ENCODE measurements at places on chromosomes 5 and 9.

DNA sequence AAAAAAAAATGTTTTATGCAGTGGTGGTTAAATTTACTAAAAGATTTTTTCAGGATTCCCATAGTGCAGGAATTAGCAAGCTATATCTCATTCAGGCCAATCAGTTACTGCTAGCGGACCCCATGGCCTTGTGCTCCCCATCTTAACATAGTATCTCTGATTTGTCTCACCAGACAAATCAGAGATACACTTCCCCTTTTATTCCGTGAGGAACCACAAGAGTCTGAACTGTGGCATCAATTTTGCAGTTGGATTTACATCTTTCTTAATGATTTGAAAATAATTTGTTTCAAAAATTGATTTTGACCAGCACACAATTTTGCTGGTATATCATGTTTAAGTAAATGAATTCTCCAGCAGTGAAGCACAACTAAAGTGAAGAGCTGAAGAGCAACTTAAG lies 17.9 kb downstream of the ITGA1 start:
- peaks cover 12% of the 10 kb centered on the region for H3K36me3 ChIP-seq
- peaks cover 23% of the 10 kb centered on the region for H3K4me1 ChIP-seq
- DNase-seq: no peak
- no peak overlapping the region for H3K27ac ChIP-seq

DNA sequence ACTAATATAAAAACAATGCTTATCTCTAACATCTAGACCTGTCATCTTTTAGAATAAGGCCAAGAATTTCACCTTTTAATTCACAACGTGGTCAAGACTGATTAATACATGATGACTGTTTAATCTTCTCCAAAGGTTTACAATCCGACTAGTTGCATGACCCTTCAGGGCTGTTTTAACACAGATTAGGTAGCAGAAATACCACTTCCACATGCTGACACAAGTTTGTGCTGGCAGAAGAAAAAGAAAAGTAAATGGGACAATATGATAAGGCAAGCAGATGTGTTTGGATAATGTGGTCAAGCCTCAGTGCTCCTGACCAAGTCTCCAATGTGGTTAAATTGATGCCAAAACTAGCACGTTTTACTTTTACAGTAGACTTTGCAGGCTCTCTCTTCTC lies 31.1 kb downstream of the SEMA6A start:
- DNase-seq: no peak
- peaks cover 25% of the 10 kb centered on the region for H3K4me1 ChIP-seq
- no peak overlapping the region for H3K27ac ChIP-seq
- H3K36me3 ChIP-seq: peaks cover 29% of the 10 kb centered on the region
- no peak overlapping the region for H3K4me3 ChIP-seq

- peaks cover 29% of the 10 kb centered on the region for H3K4me1 ChIP-seq
- no peak for DNase-seq
- no peaks in the 10 kb centered on the region for H3K27me3 ChIP-seq
- no peaks in the 10 kb centered on the region for H3K36me3 ChIP-seq
- H3K4me3 ChIP-seq: no peak overlapping the region
Observed at GRCh38 chr5:132772291-132773070, 4.6 kb downstream of the SEPTIN8 start.

- DNase-seq: no peak
- H3K36me3 ChIP-seq: no peaks in the 10 kb centered on the region
- H3K27ac ChIP-seq: peak overlapping the region; percentile 99
Observed at GRCh38 chr5:74319076-74319475, 321.5 kb downstream of the ENC1 start.

DNA sequence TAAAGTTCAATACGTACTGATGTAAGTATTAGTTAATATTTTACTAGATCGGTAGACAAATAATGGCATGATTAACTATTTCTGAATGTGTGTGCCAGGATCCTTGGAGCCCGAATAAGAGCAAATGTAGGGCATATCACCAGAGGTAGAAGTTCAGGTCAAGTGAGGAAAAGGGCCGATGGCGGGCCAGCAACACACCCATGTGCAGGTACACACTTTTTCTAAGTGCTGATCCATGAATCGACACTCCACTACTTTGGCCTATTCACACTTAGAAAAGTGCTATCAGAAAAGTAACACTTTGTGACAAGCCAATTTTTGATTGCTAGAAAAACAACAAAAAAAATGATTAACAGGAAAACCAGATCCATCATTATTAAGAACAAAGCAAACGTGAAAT lies 150.3 kb downstream of the AUH start:
- no peaks in the 10 kb centered on the region for H3K27me3 ChIP-seq
- peaks cover 9% of the 10 kb centered on the region for H3K36me3 ChIP-seq
- no peak for DNase-seq
- peak overlapping the region; percentile 86 for H3K27ac ChIP-seq
- H3K4me3 ChIP-seq: no peak overlapping the region

GRCh38 chr9:6128030-6128429 lies 87.6 kb upstream of the IL33 start:
- H3K4me1 ChIP-seq: no peaks in the 10 kb centered on the region
- H3K27me3 ChIP-seq: peaks cover 3% of the 10 kb centered on the region
- no peak for DNase-seq

DNA sequence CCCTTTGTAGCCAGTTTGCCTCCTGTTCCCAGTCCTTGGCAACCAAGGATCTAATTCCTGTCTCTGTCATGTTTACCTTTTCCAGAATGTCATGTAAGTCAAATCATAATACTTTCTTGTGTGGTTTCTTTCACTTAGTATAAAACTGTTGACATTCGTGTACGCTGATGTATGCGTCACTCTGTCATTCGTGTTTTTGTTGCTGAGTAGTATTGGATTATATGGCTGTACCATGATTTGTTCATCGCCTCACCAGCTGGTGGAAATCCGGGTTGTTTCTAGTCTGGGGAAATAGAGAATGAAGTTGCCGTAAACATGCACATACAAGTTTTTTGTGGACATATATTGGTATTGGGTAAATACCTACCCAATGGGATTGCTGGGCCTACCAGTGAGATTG lies 97.4 kb downstream of the ANGPTL2 start:
- no peak for DNase-seq
- H3K27me3 ChIP-seq: no peaks in the 10 kb centered on the region
- H3K27ac ChIP-seq: peak overlapping the region; percentile 49
- H3K4me1 ChIP-seq: peaks cover 31% of the 10 kb centered on the region

DNA sequence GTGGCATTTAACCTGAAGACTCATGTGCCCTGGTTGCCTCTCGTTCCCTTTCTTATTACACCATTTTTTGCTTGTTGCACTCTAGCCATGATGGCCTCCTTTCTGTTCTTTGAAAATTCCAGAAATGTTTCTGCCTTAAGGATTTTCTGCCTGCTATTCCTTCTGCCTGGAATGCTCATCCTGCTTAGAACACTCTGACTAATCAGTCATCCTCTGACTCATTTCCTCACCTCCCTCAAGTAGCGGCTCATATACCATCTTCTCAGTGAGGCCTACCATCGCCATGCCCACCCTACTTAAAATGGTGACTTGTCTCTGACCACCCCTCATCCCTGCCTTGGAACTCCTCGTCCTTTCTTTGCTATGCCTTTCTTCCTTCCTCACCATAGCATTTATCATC lies 68.8 kb downstream of the KIF4B start:
- H3K36me3 ChIP-seq: no peaks in the 10 kb centered on the region
- no peak overlapping the region for H3K4me3 ChIP-seq

- no peaks in the 10 kb centered on the region for H3K27me3 ChIP-seq
- H3K4me3 ChIP-seq: no peak overlapping the region
- peak overlapping the region; percentile 31 for H3K27ac ChIP-seq
Observed at GRCh38 chr9:125513668-125514413, 193.2 kb downstream of the MAPKAP1 start.

GRCh38 chr5:135741040-135741439 lies 93.4 kb upstream of the SLC25A48 start:
- peaks cover 21% of the 10 kb centered on the region for H3K4me1 ChIP-seq
- no peak for DNase-seq
- H3K27me3 ChIP-seq: peaks cover 36% of the 10 kb centered on the region
- H3K27ac ChIP-seq: no peak overlapping the region
- no peak overlapping the region for H3K4me3 ChIP-seq
- peaks cover 6% of the 10 kb centered on the region for H3K36me3 ChIP-seq

DNA sequence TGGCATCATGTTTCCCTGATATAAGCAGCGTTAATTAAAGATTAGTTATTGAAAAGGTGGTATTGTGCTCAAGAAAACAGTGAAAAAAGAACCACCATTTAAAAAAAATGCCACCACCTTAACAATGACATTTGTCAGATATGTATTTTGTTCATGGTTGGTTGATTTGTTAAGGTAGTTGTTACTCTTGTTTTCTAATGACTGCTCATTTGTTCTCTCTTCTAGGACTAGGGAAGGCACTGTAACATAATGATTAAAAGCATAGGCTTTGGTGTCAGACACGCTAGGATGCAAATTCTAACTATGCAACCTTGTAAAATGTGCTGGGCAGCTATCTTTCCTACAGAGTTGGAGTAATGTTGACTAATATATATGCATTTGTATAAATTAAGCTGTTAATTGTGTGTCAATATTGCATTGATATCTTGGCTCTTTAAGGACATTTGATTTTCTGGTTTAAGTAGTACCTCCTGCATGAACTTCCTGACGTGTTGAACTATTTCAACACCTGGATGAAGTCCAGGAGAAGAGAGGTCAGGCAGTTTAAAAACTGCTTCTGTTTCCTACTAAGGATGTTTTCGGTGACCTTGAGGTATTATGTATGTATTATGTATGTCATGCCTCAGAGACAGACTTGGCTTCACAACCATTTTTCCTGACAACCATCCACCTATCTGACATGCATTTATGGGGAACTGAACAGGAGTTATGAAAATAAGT lies 77.8 kb downstream of the MUSK start:
- no peak overlapping the region for H3K4me3 ChIP-seq
- DNase-seq: no peak
- no peaks in the 10 kb centered on the region for H3K36me3 ChIP-seq
- H3K27ac ChIP-seq: no peak overlapping the region
- peaks cover under 1% of the 10 kb centered on the region for H3K27me3 ChIP-seq

- no peak for DNase-seq
- no peak overlapping the region for H3K27ac ChIP-seq
- H3K4me1 ChIP-seq: peaks cover 16% of the 10 kb centered on the region
- H3K36me3 ChIP-seq: peaks cover 31% of the 10 kb centered on the region
- H3K27me3 ChIP-seq: peaks cover under 1% of the 10 kb centered on the region
Observed at GRCh38 chr5:10301842-10302610, 5.7 kb downstream of the CMBL start.

- no peak overlapping the region for H3K4me3 ChIP-seq
- no peak overlapping the region for H3K27ac ChIP-seq
- DNase-seq: no peak
- H3K27me3 ChIP-seq: peaks cover 79% of the 10 kb centered on the region
Observed at GRCh38 chr5:154163327-154164248, 26.9 kb upstream of the GALNT10 start.

GRCh38 chr5:80990971-80991370 lies 30.8 kb downstream of the RASGRF2 start:
- H3K27me3 ChIP-seq: peaks cover 2% of the 10 kb centered on the region
- H3K4me1 ChIP-seq: no peaks in the 10 kb centered on the region
- H3K36me3 ChIP-seq: no peaks in the 10 kb centered on the region
- H3K4me3 ChIP-seq: no peak overlapping the region
- no peak for DNase-seq

- no peak overlapping the region for H3K4me3 ChIP-seq
- peaks cover 33% of the 10 kb centered on the region for H3K4me1 ChIP-seq
- no peak for DNase-seq
- H3K27ac ChIP-seq: no peak overlapping the region
- H3K36me3 ChIP-seq: no peaks in the 10 kb centered on the region
Observed at GRCh38 chr9:7976856-7977255, 177.3 kb upstream of the DMAC1 start.

GRCh38 chr9:95167998-95168397 lies 149.5 kb downstream of the FANCC start:
- no peaks in the 10 kb centered on the region for H3K27me3 ChIP-seq
- H3K4me3 ChIP-seq: no peak overlapping the region
- no peak for DNase-seq
- H3K27ac ChIP-seq: no peak overlapping the region

GRCh38 chr9:115671963-115672305 lies 481.7 kb upstream of the PAPPA start:
- peak overlapping the region; percentile 87 for H3K27ac ChIP-seq
- DNase-seq: no peak
- H3K36me3 ChIP-seq: no peaks in the 10 kb centered on the region
- H3K4me3 ChIP-seq: no peak overlapping the region
- peaks cover 3% of the 10 kb centered on the region for H3K27me3 ChIP-seq

DNA sequence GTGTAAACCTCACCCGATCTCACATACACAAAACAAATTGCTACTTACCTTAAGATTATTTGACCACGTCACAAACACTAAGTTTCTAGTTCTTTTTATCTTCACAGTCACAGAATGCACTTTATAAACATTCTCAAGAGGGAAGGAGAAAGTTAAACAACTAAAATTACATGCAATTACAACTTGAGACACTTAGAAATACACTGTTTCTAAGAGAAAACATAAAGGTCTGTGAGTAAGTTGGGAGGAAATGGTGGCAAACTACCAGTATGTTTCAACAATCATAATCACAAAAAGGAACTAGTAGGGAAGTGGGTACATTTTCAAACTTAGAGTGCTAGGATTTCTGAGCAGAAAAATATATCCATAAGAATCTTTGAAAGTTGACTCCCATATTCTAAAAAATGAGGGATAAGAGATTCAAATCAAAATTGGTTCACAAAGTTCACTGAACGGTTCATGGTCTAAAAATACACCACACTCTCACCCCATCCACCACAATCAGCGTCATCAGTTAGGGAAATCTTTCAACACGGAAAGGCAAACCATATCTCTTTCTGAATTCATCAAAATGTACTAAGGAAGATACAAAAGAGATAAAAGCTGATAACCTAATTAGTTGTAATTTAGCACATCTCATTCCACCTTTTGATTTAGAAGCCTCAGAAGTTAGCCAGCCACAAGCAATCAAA lies 182.6 kb downstream of the BNC2 start:
- peaks cover 43% of the 10 kb centered on the region for H3K4me1 ChIP-seq
- no peaks in the 10 kb centered on the region for H3K27me3 ChIP-seq
- H3K4me3 ChIP-seq: no peak overlapping the region
- no peak overlapping the region for H3K27ac ChIP-seq
- H3K36me3 ChIP-seq: peaks cover 7% of the 10 kb centered on the region

DNA sequence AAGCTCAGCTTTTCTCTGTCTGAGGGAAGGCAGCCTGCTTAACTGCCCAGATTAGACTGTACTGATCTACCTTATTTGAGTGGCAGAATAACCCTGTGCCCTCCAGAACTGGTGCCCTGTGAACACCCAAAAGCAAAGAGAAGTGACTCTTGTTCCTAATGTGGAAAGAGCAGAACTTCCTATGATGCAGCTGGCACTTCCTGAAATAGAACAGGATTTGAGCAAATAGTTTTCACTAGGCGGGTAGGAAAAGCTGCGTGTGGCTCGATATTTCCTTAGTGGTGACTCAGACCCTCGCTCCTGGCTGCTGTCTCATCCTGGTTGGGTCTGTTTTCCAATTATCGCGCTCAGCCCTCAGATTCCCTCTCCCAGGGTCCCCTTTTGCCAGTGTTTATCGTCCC lies 89.9 kb downstream of the SH3TC2 start:
- no peak overlapping the region for H3K27ac ChIP-seq
- no peak for DNase-seq
- no peaks in the 10 kb centered on the region for H3K36me3 ChIP-seq
- H3K4me1 ChIP-seq: peaks cover 38% of the 10 kb centered on the region
- H3K4me3 ChIP-seq: no peak overlapping the region
